ENCODE measurements at places on chromosomes 7 and 10. TPM values are rescaled to one million over a fixed set of nuclear protein-coding genes. Genes with fewer than 3 reads are reported as not detected.

DNA sequence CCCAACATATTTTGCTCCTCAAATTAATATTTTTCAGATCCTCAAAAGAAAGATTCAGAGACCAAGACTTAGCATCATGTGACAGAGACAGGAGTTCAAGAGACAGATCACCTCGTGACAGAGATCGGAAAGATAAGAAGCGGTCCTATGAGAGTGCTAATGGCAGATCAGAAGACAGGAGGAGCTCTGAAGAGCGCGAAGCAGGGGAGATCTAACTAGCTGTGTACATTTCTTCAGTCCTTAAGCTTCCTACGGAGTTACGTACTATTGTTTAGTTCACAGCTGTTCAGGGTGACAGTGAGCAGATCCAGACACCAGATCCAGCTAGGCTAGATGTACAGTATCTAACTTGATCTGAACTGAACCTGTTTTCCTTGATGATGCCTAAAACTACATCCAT is 61.3 kb downstream of the KLRG2 start:
- no peak overlapping the region for H3K4me3 ChIP-seq
- no peaks in the 10 kb centered on the region for H3K27me3 ChIP-seq
- no peak overlapping the region for H3K27ac ChIP-seq
- peaks cover 34% of the 10 kb centered on the region for H3K36me3 ChIP-seq
- no peak for DNase-seq

GRCh38 chr7:2688409-2689342 is 674 bp downstream of the AMZ1 start:
- H3K4me3 ChIP-seq = no peak overlapping the region
- H3K36me3 ChIP-seq = no peaks in the 10 kb centered on the region
- H3K27me3 ChIP-seq = peaks cover 11% of the 10 kb centered on the region
- H3K4me1 ChIP-seq = peaks cover 6% of the 10 kb centered on the region
- DNase-seq = no peak
- H3K27ac ChIP-seq = no peak overlapping the region

DNA sequence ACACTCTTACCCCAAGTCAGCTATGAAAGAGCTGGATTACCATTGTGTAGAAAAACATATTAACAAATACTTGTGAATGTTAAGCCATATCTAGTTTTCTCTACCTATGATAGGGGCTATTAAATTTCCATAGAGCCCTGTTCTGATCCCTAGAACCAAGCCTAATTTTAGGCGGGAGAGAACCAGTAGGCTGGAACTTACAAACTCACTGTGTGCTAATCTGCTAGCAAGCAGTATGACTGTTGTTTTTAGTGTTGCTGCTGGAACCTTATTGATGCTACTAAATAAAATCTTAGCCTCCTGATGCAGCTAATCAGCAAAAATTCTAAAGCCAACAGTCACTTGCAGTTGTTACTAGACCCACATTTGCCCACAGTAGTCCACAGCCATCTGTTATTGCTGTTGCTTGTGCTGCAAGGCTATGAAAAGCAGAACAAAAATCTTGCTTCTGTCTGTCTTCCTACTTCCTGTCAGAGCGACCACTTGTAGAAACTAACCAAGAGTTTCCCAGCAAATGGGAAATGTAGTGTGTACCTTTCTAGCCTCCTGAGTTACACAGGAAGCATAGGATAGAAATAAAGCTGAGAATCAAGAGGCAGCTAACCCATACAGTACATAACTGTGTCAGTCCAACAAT is 368.4 kb downstream of the ARL4A start:
- no peak overlapping the region for H3K4me3 ChIP-seq
- H3K36me3 ChIP-seq = no peaks in the 10 kb centered on the region
- no peak for DNase-seq
- no peak overlapping the region for H3K27ac ChIP-seq
- no peaks in the 10 kb centered on the region for H3K27me3 ChIP-seq

GRCh38 chr7:51021906-51022570 is 239.3 kb upstream of the GRB10 start:
- no peak for DNase-seq
- H3K36me3 ChIP-seq = no peaks in the 10 kb centered on the region
- no peak overlapping the region for H3K27ac ChIP-seq
- no peaks in the 10 kb centered on the region for H3K27me3 ChIP-seq

- no peak overlapping the region for H3K4me3 ChIP-seq
- no peaks in the 10 kb centered on the region for H3K4me1 ChIP-seq
These were observed 131.6 kb downstream of the ACTR3B start for GRCh38 chr7:152891160-152891621.

- DNase-seq = no peak
- H3K36me3 ChIP-seq = no peaks in the 10 kb centered on the region
- no peaks in the 10 kb centered on the region for H3K4me1 ChIP-seq
- no peaks in the 10 kb centered on the region for H3K27me3 ChIP-seq
These were observed 74.8 kb upstream of the PALS2 start for GRCh38 chr7:24498439-24498838.

- no peak overlapping the region for H3K27ac ChIP-seq
- no peaks in the 10 kb centered on the region for H3K36me3 ChIP-seq
- no peak overlapping the region for H3K4me3 ChIP-seq
- DNase-seq = no peak
These were observed 550.4 kb downstream of the TCERG1L start for GRCh38 chr10:130761032-130761575.

DNA sequence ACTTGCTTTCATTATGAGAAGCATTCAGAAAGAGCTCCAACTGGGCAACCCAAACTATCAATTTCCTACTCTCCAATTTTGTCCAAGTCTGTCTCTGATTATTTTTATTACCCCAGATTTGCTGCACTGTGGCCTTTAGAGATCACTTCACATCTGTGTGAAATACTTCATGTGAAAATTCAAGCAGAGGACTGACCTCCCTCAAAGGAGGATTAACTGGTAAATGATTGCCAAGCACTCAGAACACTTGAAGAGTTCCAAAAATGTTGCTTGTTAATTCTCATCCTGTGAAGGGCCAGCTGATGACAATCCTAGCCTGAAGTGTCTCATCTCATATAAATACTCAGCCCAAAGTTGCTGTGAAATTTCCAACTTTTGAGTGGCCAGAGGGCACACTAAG is 182.8 kb upstream of the DGKB start:
- H3K27me3 ChIP-seq = no peaks in the 10 kb centered on the region
- H3K4me1 ChIP-seq = no peaks in the 10 kb centered on the region
- no peak overlapping the region for H3K4me3 ChIP-seq
- no peak for DNase-seq

GRCh38 chr10:29007748-29008610 is 280.9 kb upstream of the LYZL1 start:
- H3K36me3 ChIP-seq = no peaks in the 10 kb centered on the region
- H3K27ac ChIP-seq = no peak overlapping the region
- H3K4me3 ChIP-seq = no peak overlapping the region
- H3K4me1 ChIP-seq = no peaks in the 10 kb centered on the region
- DNase-seq = no peak

GRCh38 chr10:116819999-116820677 is 29.2 kb upstream of the ENO4 start:
- H3K27me3 ChIP-seq = no peaks in the 10 kb centered on the region
- no peaks in the 10 kb centered on the region for H3K36me3 ChIP-seq
- no peak overlapping the region for H3K4me3 ChIP-seq

DNA sequence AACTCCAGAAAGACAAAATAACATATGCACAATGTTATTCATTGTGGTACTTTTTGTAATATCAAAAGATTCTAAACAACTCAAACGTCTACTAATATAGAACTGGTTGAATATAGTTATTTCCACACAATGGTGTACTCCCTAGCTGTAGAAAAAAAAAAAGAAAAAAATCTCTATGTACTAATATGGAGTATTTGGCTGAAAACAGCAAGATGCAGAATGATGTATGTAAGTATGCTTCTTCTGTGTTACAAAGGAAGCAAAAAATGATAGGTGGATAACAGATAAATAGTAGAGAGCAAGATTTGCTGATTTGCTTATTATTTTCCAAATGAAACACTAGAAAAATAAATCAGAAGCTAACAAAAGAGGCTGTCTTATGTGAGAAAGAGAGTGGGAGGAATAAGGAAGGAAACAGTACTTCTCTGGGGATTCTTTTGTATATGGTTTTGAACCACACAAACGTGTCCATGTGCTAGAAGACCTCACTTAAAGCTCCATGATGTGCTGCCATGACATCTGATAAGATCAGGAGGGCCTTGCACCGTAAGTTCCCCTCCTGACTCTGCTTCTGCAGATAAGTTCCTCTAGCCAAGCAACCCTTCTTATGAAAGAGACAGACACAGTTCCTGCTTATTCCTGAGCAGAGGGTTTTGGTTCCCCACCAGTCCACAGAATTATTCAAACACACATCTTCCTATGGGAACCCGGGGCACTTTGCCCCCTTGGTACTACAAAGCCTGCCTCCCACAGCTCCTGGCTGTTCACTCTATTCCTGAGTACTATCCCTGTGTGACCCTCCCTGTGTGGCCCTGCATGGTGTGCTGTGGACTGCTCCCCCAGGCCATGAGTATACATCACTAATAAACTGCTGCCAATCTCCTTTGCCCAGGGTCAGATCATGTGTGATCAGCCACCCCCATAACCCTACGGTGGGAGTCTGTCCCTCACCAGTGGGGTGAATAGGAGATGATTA is 159.1 kb downstream of the CCDC71L start:
- H3K4me1 ChIP-seq = no peaks in the 10 kb centered on the region
- H3K27ac ChIP-seq = no peak overlapping the region
- no peaks in the 10 kb centered on the region for H3K36me3 ChIP-seq
- H3K27me3 ChIP-seq = no peaks in the 10 kb centered on the region

- no peaks in the 10 kb centered on the region for H3K4me1 ChIP-seq
- no peaks in the 10 kb centered on the region for H3K27me3 ChIP-seq
- no peak for DNase-seq
- no peak overlapping the region for H3K4me3 ChIP-seq
These were observed 71.5 kb upstream of the NOBOX start for GRCh38 chr7:144474800-144475615.

GRCh38 chr7:127845522-127846214 is 185.6 kb downstream of the LRRC4 start:
- no peaks in the 10 kb centered on the region for H3K36me3 ChIP-seq
- no peak overlapping the region for H3K4me3 ChIP-seq
- no peak overlapping the region for H3K27ac ChIP-seq
- H3K4me1 ChIP-seq = no peaks in the 10 kb centered on the region
- H3K27me3 ChIP-seq = no peaks in the 10 kb centered on the region

DNA sequence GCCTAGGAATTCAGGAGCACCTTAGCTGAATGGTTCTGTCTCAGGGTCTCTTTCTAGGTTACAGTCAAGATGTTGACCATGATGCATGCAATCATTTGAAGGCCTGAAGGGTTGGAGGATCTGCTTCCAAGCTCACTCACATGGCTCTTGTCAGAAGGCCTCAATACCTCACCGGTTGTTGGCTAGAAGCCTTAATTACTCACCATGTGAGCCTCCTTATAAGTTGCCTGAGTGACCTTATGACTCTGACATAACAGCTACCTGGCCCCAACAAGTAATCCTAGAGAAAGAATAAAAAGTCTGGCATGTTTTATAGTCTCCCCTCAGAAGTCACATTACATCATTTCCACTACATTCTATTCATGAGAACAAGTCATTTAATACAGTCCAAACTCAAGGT is 3.4 kb upstream of the C1GALT1 start:
- H3K27me3 ChIP-seq = no peaks in the 10 kb centered on the region
- no peak overlapping the region for H3K4me3 ChIP-seq
- no peaks in the 10 kb centered on the region for H3K36me3 ChIP-seq

DNA sequence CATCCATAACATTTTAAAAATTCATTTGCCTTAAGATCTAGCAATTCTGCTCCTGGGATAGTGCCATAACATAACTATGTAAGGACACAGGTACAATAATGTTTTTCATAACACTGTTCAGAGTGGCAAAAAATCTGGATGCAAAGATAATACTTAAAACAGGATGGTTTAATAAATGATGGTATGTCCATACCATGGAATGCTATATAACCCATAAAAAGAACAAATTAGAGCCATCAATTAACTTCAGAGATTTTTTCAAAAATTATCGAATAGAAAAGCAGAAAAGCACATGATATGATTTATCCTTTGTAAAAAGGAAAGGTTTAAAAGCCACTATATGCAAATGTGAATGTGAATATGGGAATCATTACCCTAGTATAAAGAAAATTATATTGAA is 193.4 kb upstream of the LRRN3 start:
- DNase-seq = no peak
- H3K27me3 ChIP-seq = no peaks in the 10 kb centered on the region
- no peaks in the 10 kb centered on the region for H3K36me3 ChIP-seq
- no peak overlapping the region for H3K27ac ChIP-seq
- H3K4me1 ChIP-seq = no peaks in the 10 kb centered on the region
- H3K4me3 ChIP-seq = no peak overlapping the region

- no peaks in the 10 kb centered on the region for H3K4me1 ChIP-seq
- no peak overlapping the region for H3K4me3 ChIP-seq
- H3K27ac ChIP-seq = no peak overlapping the region
- peaks cover 3% of the 10 kb centered on the region for H3K36me3 ChIP-seq
- no peaks in the 10 kb centered on the region for H3K27me3 ChIP-seq
- no peak for DNase-seq
These were observed 35.0 kb downstream of the TAF3 start for GRCh38 chr10:7853226-7853842.

The GARIN1A gene
- 3.4 TPM for total RNA-seq

The CPN1 gene
- total RNA-seq = not detected

The TEX47 gene
- total RNA-seq = not detected

The ARHGEF5 gene
- total RNA-seq = 9.0 TPM

The ODAD2 gene
- 0.14 TPM for total RNA-seq

The HELLS gene
- 14.4 TPM for total RNA-seq

The IQUB gene
- total RNA-seq = 0.14 TPM

The CUBN gene
- 10.9 TPM for total RNA-seq

The SFRP4 gene
- not detected for total RNA-seq

The MRLN gene
- total RNA-seq = not detected

The PDE1C gene
- not detected for total RNA-seq

The FKBP6 gene
- total RNA-seq = not detected

The SHTN1 gene
- 0.83 TPM for total RNA-seq

Measured in CD4-positive, alpha-beta memory T cell (primary cell).